ENCODE measurements at places on chromosomes 12 and 14. TPM values are rescaled to one million over a fixed set of nuclear protein-coding genes. Genes with fewer than 3 reads are reported as not detected.

STON2 gene
- 0.93 TPM for total RNA-seq

ACOT2 gene
- total RNA-seq = 52.6 TPM

ALDH2 gene
- total RNA-seq = 62.6 TPM

KCNJ8 gene
- total RNA-seq = 0.18 TPM

FAM90A1 gene
- total RNA-seq = 0.10 TPM

Measured in A549 treated with ZK216348 at 1 μM for 4 hours (cell line).